CD4-positive, alpha-beta T cell treated with Interleukin-17A for 4 hours (primary cell): ENCODE measurements at places on chromosomes 16 and 17.

- no peak for DNase-seq
Measured at GRCh38 chr17:77772899-77773358, 185.6 kb upstream of the TNRC6C start.

- no peak for DNase-seq
Measured at GRCh38 chr16:86508947-86509758, 1.2 kb upstream of the FOXF1 start.

GRCh38 chr16:894136-894535, 76.6 kb downstream of the LMF1 start:
- DNase-seq, result no peak

DNA sequence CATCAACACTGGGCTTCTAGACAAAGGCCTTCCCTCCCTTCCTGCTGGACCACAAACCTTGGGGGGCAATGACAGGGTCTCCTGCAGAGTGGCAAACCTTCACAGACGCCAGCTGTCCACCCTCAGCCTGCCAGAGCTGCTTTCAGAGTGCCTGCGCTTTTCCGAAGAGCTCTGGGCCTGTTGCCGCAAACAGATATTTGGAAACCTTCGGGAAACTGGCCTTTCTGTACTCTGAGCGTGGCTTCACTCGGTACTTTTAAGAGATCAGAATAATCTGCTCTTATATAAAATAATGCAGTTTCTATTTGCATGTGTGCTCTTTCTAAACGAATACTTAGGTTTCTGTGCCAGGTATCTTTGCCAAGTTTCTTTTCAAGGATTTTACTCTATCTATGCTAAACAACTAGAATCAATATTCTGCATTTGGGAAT, 152.1 kb upstream of the CHMP6 start:
- DNase-seq, result no peak

DNA sequence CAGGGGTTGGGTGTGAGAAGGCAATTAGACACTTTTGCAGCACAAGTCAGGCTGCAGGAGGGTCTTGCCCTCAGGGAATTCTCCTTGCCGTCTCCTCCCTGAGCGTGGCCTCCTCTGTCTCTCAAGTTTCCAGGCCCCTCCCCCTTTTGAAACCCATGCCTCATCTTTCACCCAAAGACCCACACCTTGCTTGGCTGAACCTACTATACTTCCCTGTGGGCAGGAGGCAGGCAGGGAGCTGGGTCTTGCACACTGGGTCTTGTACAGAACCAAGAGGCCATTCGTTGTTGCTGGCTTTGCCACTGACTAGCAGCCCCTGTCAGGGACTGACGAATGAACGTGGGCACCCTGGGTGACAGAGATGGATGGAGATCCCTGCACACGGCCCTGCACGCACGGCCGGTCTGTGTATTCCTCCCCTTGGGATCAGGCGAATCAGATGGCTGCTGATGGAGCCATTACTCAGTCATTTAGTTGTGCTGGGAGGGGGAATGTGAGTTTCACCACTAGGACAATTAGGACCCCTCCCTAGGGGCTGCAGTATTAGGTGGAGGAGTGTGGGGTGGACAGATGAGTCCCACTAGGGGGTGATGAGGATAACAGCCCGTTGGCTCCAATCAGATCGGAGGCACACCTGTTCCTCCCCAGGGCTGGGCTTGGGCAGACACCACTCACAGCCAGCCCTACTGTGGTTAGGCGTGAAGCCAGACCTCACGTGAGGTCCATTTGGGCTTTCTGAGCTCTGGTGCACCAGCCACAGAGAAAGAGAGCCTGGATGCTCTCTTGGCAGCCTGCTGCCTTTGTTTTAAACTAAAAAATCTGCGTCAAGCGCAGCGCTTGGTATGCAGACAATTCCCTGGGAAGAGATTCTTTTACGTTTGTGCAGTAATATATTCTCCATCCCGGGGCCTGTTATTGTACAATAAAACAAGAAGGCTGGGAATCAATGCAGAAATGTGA, 167.7 kb upstream of the WSCD1 start:
- DNase-seq, result no peak

GRCh38 chr16:12904329-12904671, 2.9 kb downstream of the SHISA9 start:
- no peak for DNase-seq

DNA sequence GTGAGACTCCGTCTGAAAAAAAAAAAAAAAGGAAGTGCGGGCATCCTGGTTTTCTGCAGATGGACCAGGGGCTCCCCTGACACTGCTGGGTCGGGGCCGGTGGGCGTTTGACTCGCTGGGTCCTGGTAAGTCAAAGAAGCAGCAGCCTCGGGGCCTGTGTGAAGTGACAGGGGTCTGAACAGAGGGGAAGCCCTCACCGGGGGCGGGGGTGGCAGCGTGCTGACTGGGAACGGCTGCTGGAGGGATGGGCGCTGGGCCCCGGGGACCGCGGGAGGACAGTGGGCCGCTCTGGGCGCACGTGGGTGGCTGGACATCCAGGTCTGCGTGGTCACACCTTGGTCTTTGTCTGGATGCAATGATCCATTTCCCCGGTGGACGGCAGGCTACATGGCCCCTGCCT, 8.2 kb downstream of the GALNS start:
- no peak for DNase-seq

DNA sequence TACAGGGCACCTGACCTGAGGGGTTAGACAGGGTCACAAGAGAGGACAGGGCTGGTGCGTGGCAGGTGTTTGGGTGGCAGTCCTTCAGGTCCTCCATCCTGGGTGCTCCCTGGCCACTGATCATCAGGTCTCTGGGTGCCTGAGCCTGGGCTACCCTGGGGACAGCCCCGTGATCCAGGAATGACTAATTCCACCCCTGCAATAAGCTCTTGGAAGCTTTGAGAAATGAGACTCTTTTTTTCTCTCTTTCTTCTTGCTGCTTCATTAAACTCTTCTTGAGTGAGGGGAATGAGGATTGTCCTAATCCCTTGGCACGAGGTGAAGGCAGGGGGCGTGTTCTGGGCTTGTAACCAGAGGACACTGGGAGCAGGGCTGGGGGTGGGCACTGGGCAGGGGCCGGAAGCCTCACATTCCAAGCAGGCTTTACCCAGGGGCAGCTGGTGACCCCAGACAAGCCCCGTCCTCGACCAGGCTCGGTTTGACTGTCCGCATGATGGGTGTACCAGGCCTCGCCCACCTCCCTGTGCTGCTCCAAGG, 21.4 kb upstream of the SPNS2 start:
- no peak for DNase-seq

DNA sequence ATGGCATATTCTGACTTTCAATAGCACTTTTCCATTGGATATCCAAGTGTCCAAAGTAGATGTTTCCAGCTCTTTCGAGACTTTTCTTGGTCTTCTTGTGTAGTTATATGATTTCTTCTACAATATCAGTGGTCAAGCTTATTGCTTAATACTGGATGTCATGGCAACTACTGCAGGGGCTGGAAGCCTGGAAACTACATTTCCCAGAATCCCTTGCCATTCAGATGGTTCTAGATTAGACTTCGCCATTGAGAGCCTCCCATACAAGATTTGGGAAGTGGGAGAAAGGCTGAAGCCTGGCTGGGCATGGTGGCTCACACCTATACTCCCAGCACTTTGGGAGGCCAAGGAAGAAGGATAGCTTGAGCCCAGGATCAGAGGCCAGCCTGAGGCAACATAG, 153.6 kb downstream of the C16orf95 start:
- DNase-seq, result no peak

- no peak for DNase-seq
Measured at GRCh38 chr16:1981398-1981836, at the start of gene NOXO1. Gene NOXO1, minus strand, starts transcription at chr16:1981469. Its CDS starts 290 bp downstream, at chr16:1981179.

DNA sequence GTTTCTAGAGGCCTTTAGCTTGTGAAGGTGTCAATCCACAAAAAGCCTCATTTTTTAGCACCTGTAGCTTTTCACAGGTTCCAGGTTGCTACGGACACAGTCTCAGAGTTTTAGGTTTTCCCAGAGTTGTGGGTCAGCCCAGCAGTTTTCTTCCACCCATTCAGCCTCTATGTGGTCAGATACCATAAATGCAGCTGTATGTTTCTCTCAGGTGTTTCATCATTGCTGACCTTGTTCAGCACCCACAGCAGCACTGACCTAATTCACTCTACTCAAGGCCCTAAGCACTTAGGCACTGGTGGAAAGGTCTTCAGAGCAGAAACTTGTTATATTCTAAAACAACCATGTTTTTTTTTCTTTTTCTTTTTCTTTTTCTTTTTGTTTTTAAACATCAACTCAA, 15.0 kb upstream of the SPACA3 start:
- no peak for DNase-seq

DNA sequence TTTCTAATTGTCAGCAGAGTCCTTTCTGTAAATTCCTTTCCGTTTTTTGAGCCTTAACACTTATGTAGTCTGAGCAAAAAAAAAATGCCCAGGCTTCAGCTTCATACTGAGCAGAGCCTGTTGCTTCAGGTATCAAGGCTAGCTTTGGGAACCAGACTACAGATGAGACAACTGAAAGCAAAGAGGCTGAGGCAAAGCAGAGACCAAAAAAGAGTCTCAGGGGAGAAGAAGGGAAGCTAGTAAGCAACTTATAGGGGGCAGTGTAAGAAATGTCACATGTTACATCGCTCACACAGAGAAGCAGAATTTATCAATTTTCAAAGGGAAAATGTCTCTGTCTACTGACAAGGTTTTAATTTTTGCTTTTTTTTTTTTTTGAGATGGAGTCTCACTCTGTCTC, 3.3 kb downstream of the HASPIN start:
- DNase-seq, result no peak
